ENCODE measurements at places on chromosomes 3 and 15. TPM values are rescaled to one million over a fixed set of nuclear protein-coding genes. Genes with fewer than 3 reads are reported as not detected.

- DNase-seq, result no peak
Measured at GRCh38 chr3:23806534-23807423, 1.0 kb downstream of the UBE2E1 start.

GRCh38 chr3:31390466-31390865 lies 142.3 kb upstream of the STT3B start:
- DNase-seq, result no peak

- DNase-seq, result no peak
Measured at GRCh38 chr3:77699125-77699691, 659.3 kb downstream of the ROBO2 start.

GRCh38 chr15:73387507-73388255 lies 18.9 kb upstream of the HCN4 start:
- no peak for DNase-seq

DNA sequence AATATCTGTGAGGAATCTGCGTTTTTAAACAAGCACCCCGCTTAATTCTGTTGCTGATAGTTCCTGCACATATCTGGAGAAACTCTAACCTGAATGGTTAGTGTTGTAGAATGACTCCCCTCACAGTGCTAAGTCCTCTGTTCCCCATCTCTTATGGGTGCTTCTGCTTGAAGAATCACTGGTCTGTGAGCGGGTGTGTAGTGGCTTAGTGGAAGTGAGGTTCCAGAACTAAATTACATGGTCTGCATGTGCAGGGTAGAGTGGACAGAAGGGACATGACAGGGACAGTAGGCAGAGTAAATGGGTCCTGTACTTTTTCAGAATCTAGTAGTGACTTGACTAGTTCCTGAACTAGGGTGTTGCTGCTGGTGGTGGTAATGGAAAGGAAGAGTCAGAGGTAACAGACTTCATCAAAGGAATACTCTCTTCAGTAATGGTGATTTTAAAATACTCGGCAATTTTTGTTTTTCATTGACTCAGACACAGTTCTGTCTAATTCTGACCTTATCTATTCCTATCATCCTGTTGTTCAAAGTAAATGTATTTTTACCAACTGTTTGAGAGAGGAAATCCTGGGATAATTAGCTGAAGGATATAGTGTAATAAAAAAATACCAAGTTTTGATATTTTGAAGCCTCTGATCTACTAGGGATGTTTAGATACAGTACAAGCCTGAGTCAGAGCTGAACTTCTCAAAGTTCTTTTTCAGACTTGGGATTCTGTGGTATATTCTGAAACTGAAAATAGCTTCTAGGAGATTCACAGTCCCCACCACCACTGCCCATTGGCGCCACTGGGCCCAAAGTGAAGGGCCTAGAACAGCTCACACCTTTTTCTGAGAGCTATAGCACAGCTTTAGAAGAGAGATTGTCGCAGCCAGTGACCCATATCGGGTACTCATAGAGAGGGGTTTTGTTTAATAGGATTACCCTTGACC lies 55.5 kb downstream of the FNDC3B start:
- DNase-seq, result no peak

- no peak for DNase-seq
Measured at GRCh38 chr3:31620656-31621055, 87.9 kb downstream of the STT3B start.

ACP3 gene
- total RNA-seq, result not detected

DNA sequence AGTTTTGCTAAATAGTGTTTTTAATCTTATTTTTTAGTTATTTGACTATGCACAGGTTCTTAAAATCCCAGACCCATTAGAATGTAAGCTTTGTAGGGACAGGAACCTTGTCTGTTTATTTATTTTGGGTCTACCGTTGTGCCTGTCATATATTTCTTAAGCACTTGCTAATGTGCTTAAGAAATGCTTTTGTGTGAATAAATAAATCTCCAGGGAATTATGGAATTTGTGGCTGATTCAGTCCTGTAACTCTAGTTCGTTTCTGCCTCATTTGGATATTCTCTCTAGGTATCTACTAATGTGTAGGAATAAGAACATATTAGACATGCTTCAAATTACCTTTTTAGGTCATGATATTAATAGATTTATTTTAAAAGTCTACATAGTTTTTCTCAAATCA lies 161.6 kb downstream of the LPP start:
- no peak for DNase-seq

GRCh38 chr15:85598219-85598618 lies 196.5 kb downstream of the KLHL25 start:
- DNase-seq, result no peak

- no peak for DNase-seq
Measured at GRCh38 chr15:67593562-67593961, 51.1 kb downstream of the MAP2K5 start.

- no peak for DNase-seq
Measured at GRCh38 chr15:51011212-51011611, 83.5 kb downstream of the TNFAIP8L3 start.

GRCh38 chr3:67362686-67363085 lies 291.7 kb downstream of the SUCLG2 start:
- peak; percentile 27 for DNase-seq

DNA sequence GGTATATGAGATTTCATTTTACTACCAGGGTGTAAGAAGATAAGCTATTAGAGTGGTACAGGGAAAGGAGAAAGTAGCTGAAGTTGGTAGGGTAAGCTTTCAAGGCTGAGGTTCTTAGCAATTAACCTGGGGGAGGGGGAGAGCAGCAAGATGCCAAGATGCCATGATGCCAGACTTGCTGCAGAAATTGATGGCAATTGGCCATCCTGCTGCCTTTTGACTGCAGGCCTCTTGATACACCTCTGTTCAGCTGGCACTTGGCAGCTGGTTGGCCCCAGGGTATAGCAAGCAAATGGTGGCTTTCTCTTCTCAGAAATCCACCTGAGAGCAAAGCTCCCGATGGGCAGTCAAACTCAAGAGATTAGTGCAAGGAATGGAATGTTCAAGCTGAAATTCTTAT lies 21.4 kb upstream of the DPH6 start:
- DNase-seq, result no peak

PPP1R14D gene
- total RNA-seq, result not detected

TMEM44 gene
- 14.9 TPM for total RNA-seq

DNA sequence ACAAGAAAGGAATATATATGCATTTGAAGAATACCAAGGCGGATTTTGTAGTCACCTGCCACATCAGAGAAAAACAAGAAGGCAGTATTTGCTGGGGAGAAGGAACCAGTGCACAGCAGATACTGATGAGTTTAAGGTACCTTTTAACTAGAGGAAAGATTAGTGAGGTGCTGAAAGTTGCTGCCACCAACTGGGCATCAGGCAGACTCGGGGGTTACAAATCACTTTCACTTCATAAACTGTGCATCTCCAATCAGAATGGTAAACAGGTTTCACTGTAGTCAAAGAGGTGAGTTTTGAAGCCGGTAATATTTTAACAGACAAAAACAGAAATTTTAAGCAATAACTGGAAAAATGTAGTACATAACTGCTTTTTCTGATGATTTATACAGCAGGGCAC lies 4.1 kb downstream of the FBN1 start:
- peak; percentile 54 for DNase-seq
